CD4-positive, alpha-beta T cell treated with Interleukin-6 for 4 hours (primary cell): ENCODE measurements at places on chromosomes 6 and 20.
A peak's percentile ranks its signal among the peaks of the same experiment; 100 is the strongest.

GRCh38 chr20:47156301-47157137 is 200.0 kb downstream of the ZMYND8 start:
- DNase-seq, result no peak

DNA sequence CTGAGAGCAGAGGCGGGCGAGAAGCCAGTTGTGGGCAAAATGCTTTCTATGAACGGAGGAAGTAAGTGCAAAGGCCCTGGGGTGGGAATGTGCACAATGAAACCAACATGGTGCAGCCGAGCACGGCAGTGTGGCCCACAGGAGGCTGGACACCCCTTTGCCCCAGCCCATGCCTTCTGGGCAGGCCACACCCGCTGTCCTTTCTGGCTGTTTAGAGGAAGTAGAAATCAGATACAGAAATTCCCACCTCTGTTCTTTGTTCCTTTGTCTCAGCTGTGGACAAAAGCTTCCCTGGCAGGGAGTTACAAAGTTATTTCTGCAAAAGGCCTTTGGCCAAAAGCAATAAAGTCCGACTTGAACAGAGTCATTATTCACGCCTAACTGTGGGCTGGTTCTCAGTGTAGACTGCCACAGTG is 11.9 kb downstream of the SULF2 start:
- DNase-seq, result no peak

- DNase-seq, result no peak
Observed at GRCh38 chr20:20839771-20840170, 127.3 kb upstream of the RALGAPA2 start.

GRCh38 chr20:62837790-62838127 is 20.9 kb downstream of the COL9A3 start:
- no peak for DNase-seq

GRCh38 chr20:37469531-37469930 is 51.5 kb upstream of the NNAT start:
- DNase-seq, result no peak

DNA sequence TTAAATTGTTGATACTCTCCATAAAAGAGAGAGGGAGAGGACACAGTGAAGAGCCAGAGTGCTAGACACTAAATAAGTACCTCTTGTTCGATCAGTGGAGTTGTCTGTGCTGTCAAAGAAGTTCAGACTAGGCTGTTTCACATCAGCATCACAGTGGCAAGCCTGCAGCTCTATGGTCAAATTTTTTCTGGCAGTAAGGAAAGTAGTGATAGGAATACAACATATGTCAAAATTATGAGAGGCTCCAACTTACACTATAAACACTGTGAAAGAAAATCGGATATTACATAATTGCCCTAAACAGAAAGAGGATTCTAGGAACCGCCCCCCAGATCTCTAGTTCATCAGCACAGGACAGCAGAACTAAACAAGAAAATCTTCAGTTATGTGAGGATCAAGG is 23.1 kb downstream of the DNAH8 start:
- no peak for DNase-seq

GRCh38 chr6:170234419-170234818 is 56.5 kb downstream of the DLL1 start:
- DNase-seq, result no peak

GRCh38 chr6:158687506-158687905 is 37.7 kb downstream of the SYTL3 start:
- no peak for DNase-seq

- peak; percentile 8 for DNase-seq
Observed at GRCh38 chr6:137390334-137390733, 103.9 kb downstream of the OLIG3 start.

GRCh38 chr6:132365281-132365907 is 35.9 kb downstream of the MOXD1 start:
- no peak for DNase-seq

GRCh38 chr6:110322874-110323242 is 35.3 kb downstream of the METTL24 start:
- DNase-seq, result no peak

DNA sequence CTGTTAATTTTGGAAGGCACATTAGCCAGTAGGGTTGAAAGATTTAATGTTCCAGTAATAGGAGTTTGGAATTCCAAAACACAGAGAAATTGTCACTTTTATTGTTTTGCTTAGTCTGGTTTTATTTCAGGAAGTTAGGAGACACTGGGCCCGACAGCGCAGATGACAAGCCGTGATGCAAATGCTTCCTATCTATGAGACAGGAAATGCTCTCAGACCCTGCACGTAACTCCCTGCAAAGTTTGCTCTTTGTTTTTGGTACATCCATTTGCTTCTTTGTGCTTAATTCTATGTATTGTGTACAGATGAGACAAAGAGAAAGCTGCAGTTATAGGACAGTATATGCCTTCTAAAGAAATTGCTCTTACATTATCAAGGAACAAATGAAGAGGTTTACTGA is 201.6 kb upstream of the SGK1 start:
- DNase-seq, result peak; percentile 68

DNA sequence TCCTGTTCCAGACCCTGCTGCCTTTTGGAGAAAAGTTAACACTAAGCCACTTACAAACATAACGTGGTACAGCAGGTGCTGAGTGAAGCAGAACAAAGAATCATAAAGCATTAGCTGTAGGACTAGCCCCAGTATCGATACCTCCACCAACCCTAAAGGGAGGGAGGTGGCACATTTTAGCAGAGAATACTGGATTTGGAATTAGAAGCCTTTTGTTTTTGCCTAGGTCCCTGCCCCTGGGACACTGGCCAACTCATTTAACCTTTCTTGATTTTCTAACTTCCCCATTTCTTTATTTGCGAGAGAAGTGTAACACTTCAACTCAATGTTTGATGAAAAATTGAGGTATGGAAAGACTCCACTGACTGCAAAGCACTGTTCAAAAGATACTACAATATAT is 93.5 kb downstream of the B3GAT2 start:
- no peak for DNase-seq

- DNase-seq, result no peak
Observed at GRCh38 chr6:27241443-27241842, 6.1 kb upstream of the PRSS16 start.

DNA sequence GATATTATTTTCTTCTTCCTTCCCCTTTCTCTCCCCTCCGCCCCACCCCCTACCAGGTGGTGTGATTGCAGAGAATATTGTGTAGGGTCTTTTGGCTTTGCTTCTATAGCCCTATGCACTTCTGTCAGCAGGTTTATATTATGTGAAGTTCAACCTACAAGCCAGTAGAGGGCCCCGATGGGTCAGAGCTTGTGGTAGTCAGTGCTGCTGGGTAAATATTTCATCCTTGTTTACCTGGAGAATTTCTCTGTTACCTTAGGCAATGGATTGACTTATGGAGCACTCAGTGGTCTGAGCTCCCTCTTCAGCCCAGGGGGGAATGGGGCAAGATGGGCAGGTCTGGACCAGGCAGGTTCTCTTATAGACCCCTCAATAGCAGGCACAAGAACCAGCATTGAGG is 720.9 kb downstream of the GRIK2 start:
- DNase-seq, result no peak

- DNase-seq, result peak; percentile 47
Observed at GRCh38 chr6:30615219-30615957, 1.7 kb downstream of the PPP1R10 start.

DNA sequence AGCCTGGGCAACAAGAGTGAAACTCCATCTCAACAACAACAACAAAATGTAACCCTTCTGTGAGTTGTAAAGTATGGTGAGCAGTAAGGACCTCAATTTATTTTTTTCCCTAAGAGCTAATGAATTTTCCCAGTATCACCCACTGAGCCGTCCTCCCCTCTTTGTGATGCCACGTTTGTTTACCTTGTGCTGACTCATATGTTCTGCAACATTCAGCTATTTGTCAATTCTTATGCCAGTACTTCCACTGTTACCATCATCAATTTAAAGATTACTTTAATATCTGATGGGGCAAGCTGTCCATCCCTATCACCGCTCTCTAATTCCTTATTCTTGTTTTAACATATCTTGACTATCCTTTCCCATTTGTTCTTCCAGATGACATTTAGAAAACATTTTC is 37.5 kb downstream of the MAK start:
- DNase-seq, result no peak

DNA sequence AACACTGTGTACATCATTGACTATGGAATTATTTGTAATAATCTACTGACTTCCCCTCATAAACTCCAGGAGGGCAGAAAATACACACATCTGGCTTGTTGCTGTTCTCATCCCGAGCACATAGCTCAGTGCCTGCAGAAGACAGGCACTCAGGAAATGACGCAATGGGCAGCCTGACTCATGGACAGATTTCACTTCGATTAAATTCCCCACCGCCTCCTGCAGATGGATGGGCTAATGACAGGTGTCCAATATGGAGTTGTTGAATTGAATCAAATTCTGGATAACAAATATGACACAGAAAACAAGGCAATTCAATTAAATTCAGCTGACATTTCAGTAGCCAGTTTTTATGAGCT is 9.1 kb downstream of the ANKRD60 start:
- no peak for DNase-seq

GRCh38 chr6:158500016-158500735 is 59.7 kb upstream of the TMEM181 start:
- no peak for DNase-seq

GRCh38 chr6:157075549-157076450 is 247.5 kb downstream of the TMEM242 start:
- no peak for DNase-seq

DNA sequence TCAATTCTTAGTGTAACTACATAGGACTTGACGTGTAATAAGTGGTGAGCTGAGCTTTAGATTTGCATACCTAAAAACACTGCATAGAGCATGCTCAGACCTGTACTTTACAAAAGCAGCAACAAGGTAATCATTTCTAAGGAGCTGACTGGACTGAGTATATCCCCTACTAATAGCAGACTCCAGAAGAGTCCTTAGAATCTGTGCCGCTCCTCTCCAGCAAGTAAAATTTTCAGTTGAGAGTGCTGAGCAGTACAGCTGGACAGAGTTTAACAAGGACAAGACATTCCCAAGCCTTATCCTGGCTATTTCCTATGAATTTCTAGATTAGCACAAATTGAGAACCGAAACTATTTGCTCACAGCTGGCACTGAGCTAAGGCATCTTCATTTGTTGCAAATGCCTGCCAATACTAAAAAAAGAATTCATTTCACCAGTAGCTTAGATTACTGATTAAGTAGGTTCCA is 26.1 kb upstream of the KLHL31 start:
- DNase-seq, result no peak

- DNase-seq, result no peak
Observed at GRCh38 chr6:13234130-13234529, 94.2 kb downstream of the TBC1D7 start.

DNA sequence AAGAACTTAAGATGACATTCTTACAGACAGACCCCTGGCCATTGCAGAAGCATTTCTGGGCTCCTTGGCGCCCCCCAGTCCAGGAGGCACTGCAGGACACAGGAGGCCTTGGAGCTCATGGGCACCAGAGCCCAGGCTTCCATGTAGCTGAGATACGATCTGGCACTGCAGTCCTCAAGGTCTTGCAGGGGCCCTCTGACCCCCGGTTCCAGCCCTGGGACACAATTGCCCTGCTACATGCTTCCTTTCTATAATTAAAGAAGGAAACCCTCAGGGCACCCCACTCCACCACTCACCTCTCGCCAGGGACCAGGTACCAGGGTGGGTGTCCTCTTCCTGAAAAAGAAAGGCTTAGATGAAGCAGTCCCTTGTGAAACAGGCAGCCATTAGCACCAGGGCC is 33.6 kb downstream of the WFDC3 start:
- no peak for DNase-seq

DNA sequence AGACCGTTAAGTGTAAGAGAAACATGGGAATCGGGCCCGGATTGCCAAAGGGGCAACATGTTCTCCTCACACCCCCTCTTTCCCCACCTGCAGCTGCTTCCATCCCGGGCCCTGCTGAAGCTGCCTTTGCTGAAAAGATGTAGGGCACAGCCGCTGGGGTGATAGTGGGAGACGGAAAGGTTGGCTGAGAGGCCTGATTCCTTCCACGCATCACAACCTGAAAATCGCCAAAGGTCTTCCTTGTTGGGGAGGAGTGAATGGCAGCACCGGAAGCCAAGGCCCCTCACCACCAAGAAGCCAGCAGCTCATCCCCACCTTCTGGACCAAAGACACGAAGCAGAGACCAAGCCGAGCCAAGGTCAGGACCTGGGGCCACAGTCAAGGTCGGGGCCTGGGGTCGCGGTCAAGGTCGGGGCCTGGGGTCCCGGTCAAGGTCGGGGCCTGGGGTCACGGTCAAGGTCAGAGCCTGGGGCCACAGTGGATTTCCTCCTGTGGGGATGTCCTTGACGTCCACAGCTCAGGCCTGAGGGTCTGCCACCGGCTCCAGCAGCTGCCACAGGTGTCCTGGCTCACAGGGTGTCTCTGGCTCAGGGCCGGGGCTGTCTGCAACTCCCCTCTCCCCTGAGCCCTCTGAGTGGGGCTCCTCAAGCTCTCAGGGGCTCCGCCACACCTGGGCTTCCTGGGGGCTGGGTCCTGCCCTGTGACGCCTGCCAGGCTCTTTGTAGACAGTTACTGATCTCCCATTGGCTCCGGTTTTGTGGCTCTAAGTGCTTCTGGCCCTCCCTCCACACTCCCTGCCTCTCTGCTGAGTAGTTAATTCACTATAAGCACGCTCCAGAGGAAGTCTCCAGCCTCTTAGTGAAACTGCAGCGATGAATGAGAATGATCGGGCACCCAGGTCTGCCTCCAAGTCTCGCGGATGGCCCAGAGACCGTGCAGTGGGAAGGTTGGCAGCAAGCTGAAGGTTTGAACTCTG is 5.5 kb upstream of the CHRNA4 start:
- no peak for DNase-seq

GRCh38 chr20:58723628-58723984 is 31.0 kb downstream of the NPEPL1 start:
- DNase-seq, result no peak

GRCh38 chr20:33833333-33833732 is 22.2 kb downstream of the CHMP4B start:
- DNase-seq, result no peak

DNA sequence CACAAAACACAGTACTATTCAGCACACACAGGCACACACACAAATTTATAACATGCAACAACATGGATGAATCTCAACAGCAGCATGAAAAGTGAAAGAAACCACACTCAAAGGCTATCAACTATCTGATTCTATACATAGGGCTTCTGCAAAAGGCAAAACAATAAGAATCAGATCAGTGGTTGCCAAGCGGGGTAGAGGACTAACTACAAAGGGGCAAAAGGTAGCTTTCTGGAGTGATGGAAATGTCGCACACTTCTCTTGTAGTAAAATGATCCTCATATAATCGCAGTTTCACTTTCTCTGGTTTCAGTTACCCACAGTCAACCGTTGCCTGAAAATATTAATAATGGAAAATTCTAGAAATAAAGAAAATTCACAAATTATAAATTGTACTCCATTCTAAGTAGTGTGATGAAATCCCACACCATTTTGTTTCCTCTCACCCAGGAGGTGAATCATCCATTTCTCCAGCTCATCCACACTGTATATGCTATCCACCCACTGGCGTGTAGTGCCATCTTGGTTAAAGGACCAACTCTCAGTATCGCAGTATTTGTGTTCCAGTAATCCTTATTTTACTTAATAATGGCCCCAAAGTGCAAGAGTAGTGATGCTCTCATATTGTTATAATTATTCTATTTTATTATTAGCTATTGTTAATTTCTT is 12.8 kb upstream of the PLN start:
- no peak for DNase-seq

- no peak for DNase-seq
Observed at GRCh38 chr6:21556511-21556910, 37.0 kb upstream of the SOX4 start.
